SW 1271 (cell line): ENCODE measurements at places on chromosomes 4 and X.

DNA sequence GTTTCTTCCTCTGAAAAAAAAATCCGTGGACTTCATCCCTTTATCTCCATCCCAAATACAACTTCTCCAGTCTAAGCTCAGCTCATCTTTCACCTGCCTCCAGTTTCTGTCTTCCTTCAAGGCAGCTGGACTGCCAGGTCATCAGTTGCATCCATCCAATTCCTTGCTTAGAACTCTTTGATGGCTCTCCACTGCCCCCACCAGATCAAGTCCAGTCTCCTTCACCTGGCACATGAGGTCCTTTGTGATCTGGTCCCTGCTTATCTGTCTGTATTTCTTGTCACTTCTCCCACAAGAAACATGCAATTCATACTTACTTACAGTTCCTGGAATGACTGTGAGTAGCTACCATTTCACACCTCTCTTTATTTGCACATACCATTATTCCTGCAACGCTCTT lies 33.8 kb downstream of the OTUD6A start:
- DNase-seq: no peak

GRCh38 chr4:164440199-164440598 lies 313.7 kb upstream of the SMIM31 start:
- no peak for DNase-seq

GRCh38 chr4:36392916-36393315 lies 111.5 kb downstream of the DTHD1 start:
- DNase-seq: no peak

GRCh38 chr4:180455226-180455625 lies 1788.0 kb upstream of the TENM3 start:
- no peak for DNase-seq

GRCh38 chr4:104971462-104971861 lies 175.2 kb upstream of the TET2 start:
- DNase-seq: no peak

DNA sequence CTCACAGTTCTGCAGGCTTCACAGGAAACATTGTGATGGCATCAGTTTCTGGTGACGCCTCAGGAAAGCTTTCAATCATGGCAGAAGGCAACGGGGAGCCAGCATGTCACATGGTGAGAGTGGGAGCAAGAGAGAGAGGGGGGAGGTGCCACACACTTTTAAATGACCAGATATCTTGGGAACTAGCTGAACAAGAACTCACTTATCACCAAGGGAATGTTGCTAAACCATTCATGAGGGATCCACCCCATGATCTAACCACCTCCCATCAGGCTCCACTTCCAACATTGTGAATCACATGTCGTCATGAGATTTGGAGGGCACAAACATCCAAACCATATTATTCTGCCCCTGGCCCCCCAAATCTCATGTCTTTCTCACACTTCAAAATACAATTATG lies 43.3 kb upstream of the GPR173 start:
- no peak for DNase-seq

GRCh38 chr4:168876106-168876505 lies 133.9 kb downstream of the CBR4 start:
- DNase-seq: no peak

- no peak for DNase-seq
Observed at GRCh38 chrX:9913146-9913433, 54.1 kb upstream of the CLDN34 start.

- DNase-seq: no peak
Observed at GRCh38 chr4:185017964-185018772, at the start of gene HELT. Gene HELT, plus strand, starts transcription at chr4:185018490. Its CDS starts 439 bp downstream, at chr4:185018929.

- DNase-seq: no peak
Observed at GRCh38 chr4:84895283-84895682, 71.2 kb downstream of the WDFY3 start.

DNA sequence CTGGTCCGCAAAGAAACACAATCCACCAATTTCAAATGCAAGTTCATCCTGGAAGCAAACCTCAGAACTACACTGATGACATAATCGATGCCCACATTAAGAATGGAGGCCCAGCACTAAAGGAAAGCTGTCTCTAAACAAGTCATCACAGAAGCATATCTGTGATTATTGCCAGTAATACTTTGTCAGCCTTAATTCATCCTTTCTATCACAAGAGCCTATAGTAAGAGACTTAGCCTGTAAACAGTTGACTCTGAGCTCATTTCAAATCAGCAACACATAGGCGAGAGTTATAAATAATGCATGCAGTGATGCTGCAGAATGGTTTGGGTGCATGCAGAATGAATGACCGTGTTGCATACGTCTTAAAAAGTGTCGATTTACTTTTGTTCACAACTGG lies 105.9 kb upstream of the ZFP42 start:
- DNase-seq: no peak

- no peak for DNase-seq
Observed at GRCh38 chr4:175714686-175715085, 97.4 kb downstream of the GPM6A start.
